ENCODE measurements at places on chromosomes 7 and 10.

- DNase-seq = no peak
These were observed 93.4 kb upstream of the AUTS2 start for GRCh38 chr7:69504733-69505420.

- no peak for DNase-seq
These were observed 769 bp upstream of the ELFN1 start for GRCh38 chr7:1669064-1669951.

GRCh38 chr7:80603940-80604339, 34.5 kb upstream of the CD36 start:
- DNase-seq = no peak

GRCh38 chr10:132264966-132265889, 42.5 kb downstream of the STK32C start:
- no peak for DNase-seq

DNA sequence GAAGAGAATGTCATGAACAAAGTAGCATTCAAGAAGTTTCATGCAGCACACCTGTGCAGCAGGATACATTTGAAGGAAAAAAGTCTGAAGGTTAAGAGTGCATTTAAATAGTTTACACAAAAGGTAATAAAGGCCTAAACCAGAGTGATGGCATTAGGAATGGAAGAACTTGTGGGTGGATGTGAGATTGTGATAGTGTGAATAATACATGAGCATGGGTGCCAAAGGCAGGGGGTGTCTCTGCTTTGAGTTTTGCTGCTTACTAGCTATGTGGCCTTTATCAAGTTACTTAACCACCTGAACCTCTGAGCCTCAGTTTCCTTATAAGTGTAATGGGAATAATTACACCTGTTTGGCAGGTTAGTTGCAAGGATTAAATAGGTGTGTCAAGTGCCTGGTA, 21.0 kb downstream of the AGK start:
- DNase-seq = no peak

GRCh38 chr7:48041653-48041970, 6.3 kb downstream of the C7orf57 start:
- DNase-seq = no peak

GRCh38 chr7:74399006-74399405, 54.7 kb upstream of the GTF2IRD1 start:
- no peak for DNase-seq

DNA sequence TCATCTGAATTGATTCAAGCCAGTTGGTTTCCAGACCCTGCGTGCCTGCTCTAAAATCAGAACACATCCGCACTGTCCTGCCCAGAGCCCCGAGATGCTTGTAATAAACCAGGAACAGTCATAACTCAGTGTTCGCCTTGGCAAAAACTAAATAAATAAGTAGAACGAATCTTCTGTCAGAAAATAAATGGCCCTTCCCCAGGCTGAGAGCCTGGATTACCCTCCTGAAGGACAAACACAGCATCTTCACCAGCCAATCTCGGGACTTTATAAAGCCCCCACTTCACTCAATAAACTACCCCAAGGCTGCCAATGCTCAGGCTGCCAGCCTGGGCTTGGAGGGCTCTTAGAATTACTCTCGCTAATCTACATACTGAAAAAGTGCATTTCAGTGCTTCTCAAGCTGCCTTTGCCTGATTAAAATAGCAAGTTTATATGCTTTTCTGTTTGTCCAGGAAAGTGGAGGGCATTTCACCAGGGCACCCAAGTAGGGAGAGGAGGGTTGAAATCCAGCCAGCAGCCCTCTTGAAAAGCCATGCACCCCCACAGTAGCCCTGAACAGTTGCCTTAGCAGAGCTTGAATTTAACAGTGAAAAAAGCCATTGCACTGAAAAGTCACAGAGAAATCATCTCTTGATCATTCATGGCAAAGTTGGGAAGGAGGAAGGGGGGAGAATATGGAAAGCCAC, 136.6 kb downstream of the CALN1 start:
- no peak for DNase-seq

GRCh38 chr7:131011976-131012375, 278.0 kb upstream of the KLF14 start:
- DNase-seq = no peak

GRCh38 chr10:101856626-101857025, 13.0 kb upstream of the KCNIP2 start:
- DNase-seq = no peak

GRCh38 chr7:148204639-148205304, 385.8 kb upstream of the C7orf33 start:
- DNase-seq = no peak

GRCh38 chr7:111676811-111677210, 114.5 kb upstream of the IMMP2L start:
- no peak for DNase-seq

GRCh38 chr10:79063661-79064492, 4.9 kb upstream of the ZMIZ1 start:
- DNase-seq = no peak

- DNase-seq = no peak
These were observed 134.0 kb downstream of the CD36 start for GRCh38 chr7:80772347-80772993.

DNA sequence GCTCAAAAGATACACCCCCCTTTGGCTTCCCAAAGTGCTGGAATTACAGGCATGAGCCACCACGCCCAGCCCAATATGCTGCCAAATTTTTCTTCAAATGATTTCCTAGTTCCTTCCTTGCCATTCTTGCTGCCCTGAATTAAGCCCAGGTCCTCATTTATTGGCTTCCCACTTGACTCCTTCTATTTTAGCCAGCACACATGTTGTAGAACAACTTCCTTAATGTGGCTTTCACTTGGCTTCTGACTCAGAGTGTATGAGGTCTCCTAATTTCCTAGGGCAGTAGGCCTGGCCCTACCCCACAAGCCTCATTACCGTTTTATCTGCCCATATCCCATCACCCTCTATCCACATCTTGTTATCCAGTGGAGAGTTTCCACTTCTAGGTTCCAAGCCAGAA, 21.8 kb upstream of the HIPK2 start:
- DNase-seq = no peak

- no peak for DNase-seq
These were observed 134.3 kb upstream of the PDE1C start for GRCh38 chr7:32204361-32205018.

DNA sequence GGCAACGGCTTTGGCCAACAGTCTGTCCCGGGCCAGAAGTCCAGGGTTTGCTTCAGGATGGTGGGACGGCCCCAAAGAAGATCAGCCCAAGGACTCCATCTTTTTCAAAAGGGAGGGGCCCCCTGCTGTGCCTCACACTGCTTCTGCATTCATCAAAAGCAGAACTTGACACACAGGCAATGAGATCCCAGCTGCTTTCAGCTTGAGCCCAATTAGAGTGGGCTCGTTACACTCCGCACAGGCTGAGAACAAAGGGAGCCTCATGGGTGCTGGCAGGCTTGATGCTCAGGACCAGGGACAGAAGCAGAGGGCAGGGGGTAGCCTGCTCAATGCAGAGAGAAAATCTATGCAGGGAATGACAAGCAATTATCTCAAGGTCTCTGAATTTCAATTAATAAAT, 45.5 kb downstream of the VOPP1 start:
- no peak for DNase-seq

DNA sequence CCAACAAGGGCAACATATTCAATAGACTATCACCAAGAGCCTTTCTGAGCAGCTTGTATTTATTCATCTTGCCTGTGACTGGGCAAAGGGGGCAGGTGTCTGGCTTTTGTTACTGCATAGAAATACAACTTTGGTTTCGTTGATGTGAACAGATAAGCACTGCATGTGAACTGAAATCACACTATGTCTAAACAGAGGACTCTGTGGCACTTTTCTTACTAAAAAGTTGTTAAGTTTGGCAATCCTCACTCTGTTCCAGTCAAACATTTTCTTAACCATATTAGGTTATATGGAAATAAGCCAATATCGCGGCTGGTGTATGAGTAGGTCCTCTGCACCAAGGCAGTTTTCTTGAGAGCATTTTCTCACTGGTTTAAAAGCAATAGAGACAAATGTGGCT, 48.5 kb downstream of the CALD1 start:
- no peak for DNase-seq

GRCh38 chr7:16515785-16516685, 10.6 kb upstream of the LRRC72 start:
- no peak for DNase-seq

DNA sequence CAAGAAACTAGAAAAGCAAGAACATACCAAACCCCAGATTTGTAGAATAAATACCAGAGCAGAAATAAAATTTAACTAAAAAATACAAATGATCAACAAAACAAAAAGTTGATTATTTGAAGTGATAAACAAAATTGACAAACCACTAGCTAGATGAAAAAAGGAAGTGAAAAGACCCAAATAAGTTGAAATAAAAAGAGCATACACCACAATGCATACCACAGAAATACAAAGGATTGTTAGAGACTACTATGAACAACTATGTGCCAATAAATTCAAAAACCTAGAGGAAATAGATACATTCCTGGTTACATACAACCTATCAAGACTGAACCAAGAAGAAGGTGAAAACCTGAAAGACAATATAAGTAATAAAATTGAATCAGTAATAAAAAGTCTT, 333.4 kb downstream of the SH2D4B start:
- DNase-seq = no peak

GRCh38 chr10:124694481-124695220, 49.5 kb downstream of the FAM53B start:
- DNase-seq = no peak

GRCh38 chr10:119737823-119738222, 12.0 kb downstream of the INPP5F start:
- DNase-seq = no peak

DNA sequence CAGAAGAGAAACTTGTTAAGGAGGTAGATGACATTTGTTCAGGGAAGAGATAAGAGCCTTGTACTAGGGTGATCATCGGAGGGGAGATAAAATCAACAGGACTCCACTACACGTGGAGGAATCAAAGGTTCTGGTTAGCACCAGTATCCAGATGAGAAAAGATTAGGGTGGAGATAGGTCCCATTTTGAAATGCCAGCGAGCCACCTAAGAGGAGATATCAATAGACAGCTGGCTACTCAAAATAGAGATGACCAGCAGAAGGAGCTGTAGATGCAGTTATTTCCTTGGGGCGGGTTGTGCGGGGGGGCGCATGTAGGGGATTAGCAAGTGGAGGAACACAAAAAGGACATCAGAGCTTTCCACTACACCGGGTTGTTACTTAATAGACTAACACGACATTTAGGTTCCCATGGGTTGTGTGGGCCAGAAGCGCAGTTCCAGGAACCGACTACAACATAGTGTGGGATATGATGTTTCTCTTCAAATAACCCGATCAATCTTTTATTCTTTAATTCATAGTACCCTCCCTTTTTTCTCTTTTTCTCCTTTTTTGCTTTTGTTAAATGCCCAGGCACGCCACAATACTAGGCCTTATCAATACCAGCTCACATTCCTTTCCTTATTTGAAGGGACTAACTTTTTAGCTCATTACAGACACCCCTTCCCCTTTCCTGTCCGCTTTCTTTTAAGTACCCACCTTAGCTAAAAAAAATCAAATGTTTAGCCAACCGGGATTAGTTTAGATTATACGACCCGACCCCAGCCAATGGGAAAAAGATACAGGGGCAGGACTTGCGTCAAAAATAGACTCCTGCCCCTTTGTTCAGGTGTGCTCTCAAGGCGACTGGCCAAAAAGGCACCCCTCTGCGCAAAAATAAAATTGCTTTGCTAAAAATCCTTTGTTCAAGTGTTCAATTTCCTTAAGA, 2.0 kb upstream of the KIF11 start:
- DNase-seq = no peak

DNA sequence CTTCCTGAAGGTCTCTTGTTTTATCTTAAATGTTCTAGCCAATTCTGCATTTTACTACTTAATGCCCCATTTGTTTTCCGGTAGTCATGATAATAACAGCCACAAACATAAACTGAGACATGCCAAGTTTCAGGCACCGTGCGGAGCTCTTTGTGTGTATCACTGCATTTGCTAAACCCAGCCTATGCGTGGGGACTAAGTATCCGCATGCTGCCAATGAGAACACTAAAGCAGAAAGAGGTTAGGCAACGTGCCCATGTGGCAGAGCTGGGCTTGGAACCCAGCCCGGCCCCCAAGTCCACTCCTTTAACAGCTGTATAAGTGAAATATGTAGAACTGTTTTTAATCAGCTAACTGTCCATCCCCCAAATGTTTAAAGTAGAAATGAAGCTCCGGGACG, 54.1 kb downstream of the SLIT1 start:
- DNase-seq = no peak

- no peak for DNase-seq
These were observed 2.0 kb downstream of the UTF1 start for GRCh38 chr10:133231946-133232574.

DNA sequence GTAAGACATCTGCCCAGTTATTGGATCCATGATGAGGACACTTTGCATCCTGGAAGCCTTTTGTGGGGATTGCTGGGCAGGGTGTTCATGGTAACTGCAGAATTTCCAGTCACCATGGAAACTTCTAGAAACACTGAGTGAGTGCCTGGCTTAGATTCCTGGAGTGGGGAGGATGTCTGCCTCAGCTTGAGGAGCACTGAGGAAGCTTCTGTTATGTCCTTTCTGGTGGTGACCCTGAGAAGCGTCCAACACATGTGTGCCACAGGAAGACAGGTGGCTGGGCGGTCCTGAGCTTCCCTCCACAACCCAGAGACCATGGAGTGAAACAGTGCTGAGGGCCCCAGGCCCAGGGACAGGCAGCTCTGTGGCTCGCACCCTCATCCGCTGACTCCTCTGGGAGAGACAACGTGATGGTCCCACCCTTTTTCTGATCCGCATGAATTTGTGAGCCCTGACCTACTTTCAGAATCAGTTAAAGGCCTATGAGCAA, 191.8 kb upstream of the CXCL12 start:
- no peak for DNase-seq

DNA sequence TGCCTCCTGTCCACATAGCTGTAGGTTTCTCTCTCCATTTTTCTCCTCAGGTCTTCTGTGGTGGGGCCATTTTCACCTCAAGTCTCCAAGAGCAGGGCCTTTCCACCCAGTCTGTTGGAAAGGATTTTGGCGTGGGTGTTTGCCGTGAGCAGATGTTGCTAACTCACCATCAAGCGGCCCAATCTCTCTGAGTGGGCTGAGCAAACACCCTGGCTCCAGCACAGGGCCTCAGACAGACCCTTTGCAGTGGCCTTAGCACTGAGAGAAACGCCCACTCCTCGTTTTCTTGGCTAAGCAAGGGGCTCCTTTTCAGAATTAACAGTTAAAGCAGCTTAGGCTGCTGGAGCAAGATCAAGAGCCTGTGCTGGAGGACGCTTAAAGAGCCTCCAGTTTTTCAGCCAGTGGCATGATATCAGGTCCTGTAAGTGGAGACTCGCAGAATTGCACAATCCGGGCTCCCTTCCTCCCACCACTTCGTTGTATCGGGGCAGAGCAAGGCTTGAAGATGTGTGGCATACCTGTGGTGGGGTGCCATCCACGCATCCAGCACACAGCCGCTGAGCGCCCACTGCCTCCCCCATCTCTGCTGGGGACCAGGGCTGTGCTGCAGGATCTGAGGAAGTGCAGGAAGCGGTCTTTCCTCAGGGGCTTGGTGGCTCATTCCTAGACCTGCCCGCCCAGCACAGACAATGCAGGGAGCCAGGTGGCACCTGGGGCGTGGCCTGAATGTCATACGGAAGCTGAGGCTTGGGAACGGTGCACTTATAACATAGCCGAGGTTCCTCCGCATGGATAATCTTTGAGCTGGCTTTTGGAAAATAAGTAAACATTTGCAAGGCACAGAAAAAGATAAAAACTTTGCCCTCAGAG, 142.7 kb downstream of the ADARB2 start:
- no peak for DNase-seq

All from activated gamma-delta T cell (primary cell).